ENCODE measurements at places on chromosomes 3 and 15.

DNA sequence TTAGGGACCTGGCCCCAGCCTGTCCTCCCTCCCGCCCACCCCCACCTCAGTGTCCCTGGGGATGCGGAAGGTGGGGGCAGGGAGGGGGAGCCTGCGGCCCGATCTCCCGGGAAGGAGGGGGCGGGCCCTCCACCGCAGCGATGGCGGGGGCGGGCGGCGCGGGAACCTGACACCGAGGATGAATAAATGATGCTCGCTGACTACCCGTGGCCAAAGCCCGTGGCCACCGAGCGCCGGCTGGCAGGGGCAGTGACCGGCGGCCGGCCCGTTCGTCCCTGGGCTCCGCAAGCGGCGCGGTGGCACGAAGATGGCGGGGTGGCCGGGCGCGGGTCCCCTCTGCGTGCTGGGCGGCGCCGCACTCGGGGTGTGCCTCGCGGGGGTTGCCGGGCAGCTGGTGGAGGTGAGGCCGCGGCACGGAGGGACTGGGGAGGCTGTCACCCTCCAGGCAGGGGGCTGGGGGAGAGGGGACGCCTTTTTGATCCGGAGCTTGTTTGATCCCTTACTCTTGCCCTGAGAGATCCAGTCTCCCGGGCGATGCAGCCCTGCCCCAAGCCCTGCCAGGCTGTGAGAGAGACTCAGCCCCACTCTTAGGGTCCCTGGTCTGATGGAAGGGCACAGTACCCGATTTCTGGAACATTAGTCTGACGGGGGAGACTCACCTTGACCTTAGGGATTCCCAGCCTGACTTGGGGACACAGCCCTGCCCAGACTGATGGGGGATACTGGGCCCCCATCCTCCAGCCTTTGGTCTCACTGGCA lies at the start of gene TMIE:
Gene TMIE, plus strand, starts transcription at position 212 of the 759 bp plus-strand sequence. Its CDS starts 96 bp downstream, at position 308.
- no peak for DNase-seq

DNA sequence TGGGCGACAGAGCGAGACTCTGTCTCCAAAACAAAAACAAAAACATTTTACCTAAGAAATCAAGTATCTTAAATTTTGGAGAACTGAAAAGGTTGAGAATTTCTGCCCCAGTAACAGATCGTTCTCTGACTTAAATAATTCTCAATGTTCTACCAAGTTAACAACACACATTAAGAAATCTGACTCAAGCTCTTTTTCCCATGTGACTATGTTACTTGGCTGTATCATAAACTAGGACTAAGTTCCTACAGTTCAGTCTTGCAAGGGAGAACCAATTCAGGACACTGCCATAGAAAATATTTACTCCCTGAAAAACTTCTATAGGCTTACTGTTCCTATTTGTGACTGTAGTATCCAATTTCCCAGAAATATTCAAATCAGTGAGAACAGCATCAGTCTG lies 20.9 kb upstream of the USF3 start:
- no peak for DNase-seq

DNA sequence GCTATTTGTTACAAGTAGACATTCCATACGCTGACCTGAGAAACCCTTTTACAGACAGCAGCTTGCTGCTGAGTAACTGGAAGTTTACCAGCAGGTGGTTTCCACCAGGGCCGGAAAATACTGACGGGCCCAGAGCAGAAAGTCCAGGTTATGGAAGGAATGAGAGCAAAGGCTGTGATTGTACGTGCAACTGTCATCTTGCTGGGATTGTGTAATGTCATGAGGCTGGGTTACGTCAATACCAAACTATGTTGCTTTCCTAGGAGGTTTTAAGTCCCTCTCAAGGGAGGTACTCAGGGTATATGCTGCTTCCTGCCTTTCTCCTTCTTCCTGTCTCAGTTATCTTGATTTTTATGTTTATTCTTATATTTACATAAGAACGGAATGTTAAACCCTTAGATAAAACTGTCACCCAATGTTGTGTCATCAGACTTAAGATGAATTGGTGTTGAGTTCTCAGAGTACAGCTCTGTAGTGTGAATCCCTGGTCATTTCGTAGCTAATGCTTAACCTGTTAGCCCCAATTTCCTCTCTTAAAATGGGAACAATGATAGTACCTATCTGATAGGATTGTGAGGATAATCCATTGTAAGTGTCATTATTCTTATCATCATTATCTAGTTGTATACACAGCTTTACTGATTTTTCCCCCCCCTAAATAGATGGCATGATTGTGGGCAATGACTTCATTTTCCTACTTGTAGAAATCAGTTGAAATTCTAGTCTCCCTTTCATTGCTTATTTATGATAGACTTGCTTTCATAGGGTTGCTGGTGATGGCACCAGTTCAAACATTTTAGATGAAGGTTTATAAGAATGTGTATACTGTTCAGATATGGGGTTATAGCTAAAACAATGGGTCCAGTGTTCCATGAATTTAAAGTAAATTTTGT lies 101.4 kb downstream of the FNDC3B start:
- DNase-seq, result no peak

DNA sequence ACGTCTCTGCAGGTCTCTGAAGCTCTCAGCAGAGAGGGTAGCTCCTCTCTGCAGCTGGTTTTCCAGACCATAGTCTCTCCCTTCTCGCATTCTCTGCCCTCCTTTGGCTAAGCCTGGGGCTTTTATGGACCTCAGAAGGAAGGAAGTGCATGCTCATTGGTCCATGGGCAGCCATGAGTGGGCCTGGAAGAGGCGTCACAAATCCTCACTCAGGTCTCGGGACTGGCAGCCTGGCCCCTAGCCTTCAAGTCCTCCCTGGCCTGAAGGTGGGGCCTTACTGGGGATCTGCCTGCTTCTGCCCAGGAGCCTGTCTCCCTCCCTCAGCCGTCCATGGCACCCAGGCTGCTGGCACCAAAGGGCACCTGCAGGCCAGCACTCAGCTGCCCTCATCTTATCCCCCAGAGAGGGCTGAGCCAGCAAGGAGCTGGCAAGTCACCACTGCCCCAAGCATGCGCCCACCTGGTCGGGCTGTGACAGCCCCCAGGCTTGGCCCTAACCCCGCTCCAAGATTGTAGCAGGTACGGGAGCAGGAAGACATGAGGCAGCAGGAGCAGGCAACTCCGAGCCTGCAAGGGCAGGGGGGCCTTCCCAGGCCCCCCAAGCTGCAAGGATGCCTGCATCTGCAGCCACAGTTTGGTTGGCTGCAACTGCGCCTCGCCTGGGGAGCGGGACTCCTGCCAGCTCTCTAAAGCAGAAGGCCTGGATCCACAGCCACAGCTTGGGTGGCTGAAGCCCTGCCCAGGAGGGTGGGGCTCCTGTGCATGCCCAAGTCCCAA lies 37.4 kb downstream of the GHSR start:
- DNase-seq, result no peak

- no peak for DNase-seq
Observed at GRCh38 chr3:144516026-144516425, 544.4 kb downstream of the DIPK2A start.

GRCh38 chr15:82040862-82041261 lies 5.0 kb downstream of the MEX3B start:
- no peak for DNase-seq

DNA sequence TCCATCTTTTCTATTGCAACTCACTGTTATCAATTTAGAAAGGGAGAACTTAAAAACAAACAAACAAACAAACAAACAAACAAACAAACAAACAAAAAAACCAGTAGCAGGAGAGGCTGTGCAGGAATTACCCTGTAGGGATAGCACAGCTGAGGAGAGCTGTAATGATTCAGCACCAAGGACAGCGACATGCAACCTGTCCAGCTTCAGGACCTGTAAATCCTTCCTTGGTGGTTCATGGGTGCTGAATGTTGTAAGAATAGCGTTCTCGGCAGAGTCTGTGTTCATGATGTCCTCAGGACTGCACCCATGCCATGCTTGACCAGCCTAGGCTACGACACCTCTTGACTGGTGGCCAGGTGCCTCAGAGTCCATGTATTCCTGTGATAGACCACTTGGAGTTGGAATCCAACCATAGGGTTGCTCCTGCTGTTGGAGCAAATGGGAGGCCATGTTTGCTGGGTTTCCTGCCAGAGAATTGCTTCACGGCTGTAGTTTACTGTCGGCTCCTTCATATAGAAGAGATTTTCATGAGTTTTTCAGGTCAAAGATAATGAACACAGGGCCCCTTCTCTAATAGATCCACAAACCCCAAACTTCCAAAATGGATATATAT lies 65.9 kb downstream of the CACNA2D3 start:
- DNase-seq, result peak; percentile 31

GRCh38 chr3:43960448-43960840 lies 269.7 kb downstream of the ABHD5 start:
- no peak for DNase-seq

DNA sequence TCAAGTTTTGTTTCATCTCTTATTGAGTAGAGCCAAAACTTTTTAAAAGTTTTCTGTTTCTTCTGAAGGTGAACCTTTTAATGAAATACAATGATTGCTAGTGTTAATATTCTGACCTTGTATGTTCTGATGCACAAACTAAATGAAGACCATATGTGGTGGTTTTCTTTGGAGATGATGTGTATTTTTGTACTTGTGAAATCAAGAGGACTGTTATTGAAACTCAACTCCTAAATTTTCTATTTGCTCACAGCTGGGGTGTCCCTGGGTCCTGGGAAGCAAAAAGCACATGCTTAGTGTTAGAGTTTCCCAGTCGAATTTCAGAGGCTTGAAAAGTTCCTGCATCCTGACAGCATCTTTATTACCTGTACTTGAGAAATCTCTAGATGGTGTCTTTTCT lies 1185.8 kb upstream of the ALCAM start:
- DNase-seq, result no peak

- no peak for DNase-seq
Observed at GRCh38 chr3:78632925-78633553, 1134.8 kb downstream of the ROBO1 start.

- DNase-seq, result no peak
Observed at GRCh38 chr3:151446002-151446340, 14.9 kb downstream of the IGSF10 start.

DNA sequence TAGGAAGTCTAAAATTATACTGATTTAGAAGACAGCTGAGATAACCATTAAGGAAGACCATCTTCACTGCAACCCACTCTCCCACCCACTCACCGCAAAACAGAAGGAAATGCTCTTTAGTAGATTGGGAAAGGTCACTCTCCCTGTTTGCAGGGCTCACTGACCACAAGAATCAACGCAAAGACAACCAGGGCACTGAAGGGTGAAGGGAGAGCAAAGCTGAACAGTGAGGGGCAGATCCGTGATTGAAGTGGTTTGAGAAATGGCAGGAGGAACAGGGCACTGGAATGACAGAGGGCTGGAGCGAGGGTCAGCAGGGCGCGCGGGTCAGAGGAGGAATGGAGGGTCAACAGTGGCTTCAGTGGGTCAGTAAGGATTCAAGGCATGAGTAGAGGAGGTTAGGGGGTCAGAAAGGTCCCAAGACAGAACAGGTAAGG lies 520 bp downstream of the MESD start:
- no peak for DNase-seq

- no peak for DNase-seq
Observed at GRCh38 chr3:56836276-56837163, 34.8 kb upstream of the ARHGEF3 start.

DNA sequence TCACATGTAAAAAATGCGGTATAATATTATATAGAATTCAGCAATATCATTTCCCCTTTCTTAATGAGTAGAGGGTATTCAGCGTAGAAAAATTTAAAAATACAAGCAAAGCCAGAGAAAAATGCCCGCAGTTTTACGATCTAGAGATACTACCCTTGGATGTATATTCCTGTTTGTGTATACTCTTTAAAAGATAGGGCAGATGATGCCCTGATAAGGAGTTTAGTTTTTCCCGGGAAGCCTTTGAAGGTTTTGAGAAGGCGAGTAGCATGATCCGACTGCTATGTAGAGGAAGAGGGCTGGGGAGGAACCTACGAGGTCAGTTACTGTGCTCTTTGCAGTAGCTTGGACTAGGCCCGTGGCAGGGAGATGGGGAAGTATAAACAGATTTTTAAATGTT lies 1.2 kb downstream of the YEATS2 start:
- DNase-seq, result no peak

- DNase-seq, result peak; percentile 35
Observed at GRCh38 chr3:179015551-179016020, 56.0 kb downstream of the ZMAT3 start.

- DNase-seq, result no peak
Observed at GRCh38 chr3:179921500-179921899, 115.2 kb downstream of the PEX5L start.

- no peak for DNase-seq
Observed at GRCh38 chr3:33428734-33429133, 11.5 kb downstream of the UBP1 start.

GRCh38 chr15:65460741-65461347 lies 38.1 kb upstream of the IGDCC4 start:
- DNase-seq, result no peak

DNA sequence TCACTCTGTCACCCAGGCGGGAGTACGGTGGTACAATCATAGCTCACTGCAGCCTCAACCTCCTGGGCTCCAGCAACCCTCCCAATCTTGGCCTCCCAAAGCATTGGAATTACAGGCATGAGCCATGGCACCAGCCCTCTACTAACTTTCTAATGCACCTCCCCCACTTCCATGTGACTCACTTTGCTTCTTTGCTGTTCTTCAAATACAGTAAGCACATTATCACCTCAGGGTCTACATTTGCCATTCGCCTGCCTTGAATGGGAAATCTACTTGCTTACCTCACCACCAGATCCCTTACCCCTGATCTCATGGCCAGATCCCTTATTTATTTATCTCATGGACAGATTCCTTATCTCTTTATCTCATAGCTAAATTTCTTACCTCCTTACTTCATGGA lies 235.3 kb downstream of the KCNMB2 start:
- DNase-seq, result no peak

GRCh38 chr3:133966954-133967353 lies 62.8 kb downstream of the SLCO2A1 start:
- DNase-seq, result no peak
